Liver (tissue), 10 donors: ENCODE measurements at places on chromosomes 11 and 22. TPM values are rescaled to one million over a fixed set of nuclear protein-coding genes. Genes with fewer than 3 reads are reported as not detected.

Gene BIRC3
- 8.1 TPM for total RNA-seq

Gene WBP2NL
- total RNA-seq, result 0.33 TPM

Gene C11orf91
- total RNA-seq, result not detected

Gene IZUMO1R
- total RNA-seq, result not detected

Gene PRR33
- not detected for total RNA-seq

Gene DEFB131B
- total RNA-seq, result not detected

Gene KCNK4
- not detected for total RNA-seq

Gene UCP2
- 11.0 TPM for total RNA-seq

Gene ELFN2
- total RNA-seq, result 0.08 TPM

Gene UPB1
- total RNA-seq, result 67.6 TPM

Gene CABP4
- total RNA-seq, result 2.1 TPM

Gene TAF6L
- 25.2 TPM for total RNA-seq

Gene IFITM10
- total RNA-seq, result 0.65 TPM

Gene SEPTIN5
- total RNA-seq, result 3.5 TPM

Gene SCUBE1
- total RNA-seq, result 0.08 TPM

Gene RIBC2
- total RNA-seq, result 1.5 TPM

Gene OR2D2
- not detected for total RNA-seq

Gene OR51B5
- 0.23 TPM for total RNA-seq

Gene C11orf21
- total RNA-seq, result 16.2 TPM

Gene CHADL
- 1.0 TPM for total RNA-seq

Gene LRP5
- 99.3 TPM for total RNA-seq

Gene ADAMTS8
- not detected for total RNA-seq

Gene SPI1
- total RNA-seq, result 12.5 TPM

Gene SUSD2
- 0.75 TPM for total RNA-seq

Gene MS4A6E
- total RNA-seq, result 0.75 TPM

Gene SPTY2D1
- 9.9 TPM for total RNA-seq

Gene SCYL1
- total RNA-seq, result 33.7 TPM

Gene CELSR1
- 1.6 TPM for total RNA-seq

Gene CREB3L1
- 0.17 TPM for total RNA-seq

Gene NEFH
- total RNA-seq, result 0.17 TPM

Gene IL10RA
- 11.6 TPM for total RNA-seq

Gene UPK2
- total RNA-seq, result not detected

Gene CYP2D6
- 236 TPM for total RNA-seq

Gene PLAAT5
- not detected for total RNA-seq

Gene ISX
- not detected for total RNA-seq

Gene TREH
- total RNA-seq, result 0.50 TPM

Gene MPPED2
- total RNA-seq, result 1.6 TPM

Gene TENM4
- 0.33 TPM for total RNA-seq
